Coronary artery (tissue), 2 donors: ENCODE measurements at places on chromosomes 16 and 17.

DNA sequence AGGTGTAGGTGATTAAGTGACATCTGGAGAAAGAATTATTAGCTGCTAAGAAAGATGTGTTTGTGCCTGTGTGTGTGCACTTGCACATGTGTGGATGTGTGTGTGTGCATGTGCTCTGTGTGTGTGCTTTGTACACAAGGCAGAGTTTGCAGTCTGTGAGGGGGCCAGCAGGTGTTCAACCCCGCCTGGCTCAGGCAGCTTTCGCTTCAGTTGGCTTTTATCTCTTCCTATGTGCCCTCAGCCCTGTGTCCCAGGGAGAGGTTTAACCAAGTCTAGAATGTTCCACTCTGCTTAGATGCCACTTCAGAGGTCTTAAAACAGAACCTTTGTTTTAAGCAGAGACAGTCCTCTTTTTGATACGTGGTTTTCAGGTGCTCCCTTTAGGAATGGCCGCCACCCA lies 58.8 kb downstream of the CDH13 start:
- DNase-seq, result no peak

- DNase-seq, result no peak
These were observed 4.1 kb downstream of the NXN start for GRCh38 chr17:975371-975915.

DNA sequence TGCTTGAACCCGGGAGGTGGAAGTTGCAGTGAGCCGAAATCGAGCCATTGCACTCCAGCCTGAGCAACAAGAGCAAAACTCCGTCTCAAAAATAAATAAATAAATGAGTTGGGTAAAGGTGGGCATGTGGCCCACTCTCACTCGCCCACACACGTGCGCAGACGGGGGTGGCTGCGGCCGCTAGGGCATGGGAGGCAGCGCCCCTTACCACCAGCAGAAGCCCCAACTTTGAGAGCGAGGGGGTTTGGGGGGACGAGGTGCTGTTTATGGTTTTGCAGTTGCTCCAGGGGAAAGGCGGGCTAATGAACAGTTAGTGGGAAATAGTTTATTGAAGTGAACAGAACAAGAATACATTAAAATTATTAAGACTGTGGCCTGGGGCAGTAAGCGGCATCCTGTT lies 14.9 kb upstream of the RBFOX3 start:
- DNase-seq, result peak; percentile 11

GRCh38 chr17:19414396-19415280 lies 3.6 kb downstream of the RNF112 start:
- no peak for DNase-seq

GRCh38 chr16:31016018-31016417 lies 5.6 kb upstream of the STX1B start:
- DNase-seq, result no peak

- DNase-seq, result no peak
These were observed 11.1 kb downstream of the TAOK1 start for GRCh38 chr17:29401258-29401657.

- DNase-seq, result no peak
These were observed 27.4 kb upstream of the HAS3 start for GRCh38 chr16:69078073-69078472.

- peak; percentile 72 for DNase-seq
These were observed 212.3 kb downstream of the ZNF423 start for GRCh38 chr16:49643429-49644144.

GRCh38 chr16:66220702-66221101 lies 145.8 kb upstream of the CDH5 start:
- no peak for DNase-seq

GRCh38 chr17:83126275-83126811 lies 46.9 kb downstream of the METRNL start:
- peak; percentile 74 for DNase-seq
